ENCODE measurements at places on chromosomes 7 and 10. TPM values are rescaled to one million over a fixed set of nuclear protein-coding genes. Genes with fewer than 3 reads are reported as not detected.

HTR5A gene
- total RNA-seq: not detected

FAM170B gene
- 0.18 TPM for total RNA-seq

CYP3A5 gene
- not detected for total RNA-seq

AKR1C4 gene
- total RNA-seq: not detected

TBL2 gene
- total RNA-seq: 28.1 TPM

AGAP5 gene
- total RNA-seq: 12.2 TPM

INTS15 gene
- 41.8 TPM for total RNA-seq

LRMDA gene
- not detected for total RNA-seq

NPTX2 gene
- not detected for total RNA-seq

MRLN gene
- total RNA-seq: not detected

SPACDR gene
- 3.3 TPM for total RNA-seq

MEST gene
- 2.6 TPM for total RNA-seq

C7orf25 gene
- 4.4 TPM for total RNA-seq

FFAR4 gene
- total RNA-seq: not detected

LYZL2 gene
- not detected for total RNA-seq

DCLRE1C gene
- total RNA-seq: 41.9 TPM

LIPM gene
- total RNA-seq: not detected

UFSP1 gene
- total RNA-seq: 2.9 TPM

TBX20 gene
- total RNA-seq: 0.25 TPM

PPP1R3A gene
- not detected for total RNA-seq

TMEM213 gene
- total RNA-seq: not detected

MRPL43 gene
- total RNA-seq: 47.9 TPM

DNA2 gene
- total RNA-seq: 43.6 TPM

TRIM74 gene
- total RNA-seq: 1.5 TPM

ADRA2A gene
- not detected for total RNA-seq

OPN1SW gene
- total RNA-seq: not detected

CRTAC1 gene
- not detected for total RNA-seq

NRG3 gene
- total RNA-seq: not detected

DDC gene
- total RNA-seq: 0.55 TPM

HMX2 gene
- total RNA-seq: not detected
